Naive thymus-derived CD4-positive, alpha-beta T cell (primary cell): ENCODE measurements at places on chromosomes 12 and 14. TPM values are rescaled to one million over a fixed set of nuclear protein-coding genes. Genes with fewer than 3 reads are reported as not detected.

GRCh38 chr12:65649126-65649525 lies 175.2 kb upstream of the HMGA2 start:
- H3K4me3 ChIP-seq: no peak overlapping the region
- H3K27me3 ChIP-seq: no peaks in the 10 kb centered on the region
- no peak for DNase-seq
- no peaks in the 10 kb centered on the region for H3K36me3 ChIP-seq
- no peak overlapping the region for H3K27ac ChIP-seq

GRCh38 chr14:54785136-54785777 lies 117.4 kb downstream of the GCH1 start:
- no peak for DNase-seq
- no peak overlapping the region for H3K27ac ChIP-seq
- no peaks in the 10 kb centered on the region for H3K27me3 ChIP-seq
- H3K4me3 ChIP-seq: no peak overlapping the region
- H3K36me3 ChIP-seq: no peaks in the 10 kb centered on the region
- H3K4me1 ChIP-seq: no peaks in the 10 kb centered on the region

GRCh38 chr12:63163541-63163940 lies 12.5 kb upstream of the AVPR1A start:
- no peak for DNase-seq
- H3K36me3 ChIP-seq: no peaks in the 10 kb centered on the region
- no peaks in the 10 kb centered on the region for H3K27me3 ChIP-seq
- no peaks in the 10 kb centered on the region for H3K4me1 ChIP-seq

- H3K4me3 ChIP-seq: no peak overlapping the region
- no peaks in the 10 kb centered on the region for H3K4me1 ChIP-seq
- no peaks in the 10 kb centered on the region for H3K27me3 ChIP-seq
- DNase-seq: no peak
- H3K27ac ChIP-seq: no peak overlapping the region
- no peaks in the 10 kb centered on the region for H3K36me3 ChIP-seq
Measured at GRCh38 chr12:122803937-122804336, 29.6 kb downstream of the CCDC62 start.

GRCh38 chr14:105982664-105983063 lies 456.3 kb downstream of the TMEM121 start:
- H3K4me3 ChIP-seq: no peak overlapping the region
- H3K4me1 ChIP-seq: peaks cover 51% of the 10 kb centered on the region
- no peaks in the 10 kb centered on the region for H3K27me3 ChIP-seq

- no peak overlapping the region for H3K27ac ChIP-seq
- no peaks in the 10 kb centered on the region for H3K27me3 ChIP-seq
Measured at GRCh38 chr14:45709541-45709940, 456.5 kb upstream of the MIS18BP1 start.

DNA sequence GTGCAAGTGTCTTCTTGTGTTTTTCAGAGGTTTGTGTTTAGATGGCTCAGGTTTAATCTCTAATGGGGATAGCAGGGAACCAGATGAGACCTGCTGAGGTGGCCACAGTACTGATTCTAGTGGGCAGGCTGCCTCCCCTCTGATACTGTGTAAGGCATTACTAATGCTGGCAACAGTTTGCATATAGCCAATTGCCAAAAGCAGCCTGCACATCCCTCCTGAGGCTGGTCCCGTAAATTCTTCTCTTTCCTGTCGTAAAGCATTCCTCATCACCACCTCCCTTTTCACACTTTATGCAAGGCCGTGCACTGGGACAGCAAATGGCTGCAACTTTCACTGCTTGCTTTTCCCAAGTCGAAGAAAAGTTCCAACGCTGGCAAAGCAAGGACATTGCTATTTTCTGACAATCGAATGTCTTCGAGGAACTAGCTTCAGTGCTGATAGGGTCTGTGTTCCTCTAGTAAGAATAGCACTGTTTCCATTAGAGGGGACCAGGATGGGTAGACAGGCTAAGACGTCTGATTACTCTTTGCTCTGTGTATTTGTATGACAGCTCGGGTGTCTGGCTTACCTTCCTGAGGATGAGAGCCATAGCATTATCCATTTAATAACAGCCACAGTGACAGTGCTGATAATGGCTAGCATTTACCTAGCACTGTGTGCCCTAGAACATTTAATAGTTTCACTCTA lies 178.2 kb upstream of the HIF1A start:
- no peak for DNase-seq
- peaks cover 42% of the 10 kb centered on the region for H3K4me1 ChIP-seq
- H3K27ac ChIP-seq: no peak overlapping the region
- no peak overlapping the region for H3K4me3 ChIP-seq

DNA sequence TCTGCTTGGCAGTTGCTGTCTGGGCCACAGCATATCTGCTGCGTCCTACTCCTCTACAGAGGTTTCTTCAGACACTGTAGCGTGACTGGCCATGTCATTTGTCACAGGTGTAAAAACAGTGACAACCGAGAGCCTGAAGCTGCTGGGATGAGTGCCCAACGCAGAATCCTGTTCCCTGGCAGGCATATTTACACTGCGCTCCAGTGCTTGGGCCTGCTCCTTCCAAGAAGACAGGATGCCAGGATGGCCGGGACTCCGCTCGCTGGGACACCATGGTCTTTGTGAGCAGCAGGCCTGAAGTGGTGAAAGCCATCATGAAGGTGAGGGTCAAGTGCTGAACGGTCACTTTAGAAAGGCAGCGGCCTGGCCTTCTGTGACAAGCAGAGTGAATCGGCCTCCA lies 171.4 kb downstream of the EMP1 start:
- no peak for DNase-seq
- no peaks in the 10 kb centered on the region for H3K27me3 ChIP-seq

DNA sequence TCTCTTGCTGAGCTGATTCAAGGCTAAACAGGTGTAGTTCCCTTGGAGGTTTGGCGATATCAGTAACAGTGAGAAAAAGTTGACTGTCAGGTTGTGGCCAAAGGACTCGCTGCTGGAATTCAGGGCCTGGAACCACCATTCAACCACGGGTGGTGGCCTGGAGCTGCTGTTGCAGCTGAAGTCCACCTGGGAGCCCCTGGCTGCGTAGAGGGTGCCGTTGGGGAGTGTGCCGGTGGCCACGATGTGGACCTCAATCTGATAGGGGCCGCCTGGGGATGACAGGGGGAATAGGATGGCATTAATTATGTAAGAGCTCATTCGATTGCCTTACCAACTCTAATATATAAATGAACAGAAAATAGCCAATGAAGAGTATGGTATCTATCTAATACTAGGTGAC lies 21.2 kb upstream of the WSB2 start:
- no peaks in the 10 kb centered on the region for H3K4me1 ChIP-seq
- H3K27ac ChIP-seq: no peak overlapping the region
- H3K36me3 ChIP-seq: no peaks in the 10 kb centered on the region
- no peak overlapping the region for H3K4me3 ChIP-seq

DNA sequence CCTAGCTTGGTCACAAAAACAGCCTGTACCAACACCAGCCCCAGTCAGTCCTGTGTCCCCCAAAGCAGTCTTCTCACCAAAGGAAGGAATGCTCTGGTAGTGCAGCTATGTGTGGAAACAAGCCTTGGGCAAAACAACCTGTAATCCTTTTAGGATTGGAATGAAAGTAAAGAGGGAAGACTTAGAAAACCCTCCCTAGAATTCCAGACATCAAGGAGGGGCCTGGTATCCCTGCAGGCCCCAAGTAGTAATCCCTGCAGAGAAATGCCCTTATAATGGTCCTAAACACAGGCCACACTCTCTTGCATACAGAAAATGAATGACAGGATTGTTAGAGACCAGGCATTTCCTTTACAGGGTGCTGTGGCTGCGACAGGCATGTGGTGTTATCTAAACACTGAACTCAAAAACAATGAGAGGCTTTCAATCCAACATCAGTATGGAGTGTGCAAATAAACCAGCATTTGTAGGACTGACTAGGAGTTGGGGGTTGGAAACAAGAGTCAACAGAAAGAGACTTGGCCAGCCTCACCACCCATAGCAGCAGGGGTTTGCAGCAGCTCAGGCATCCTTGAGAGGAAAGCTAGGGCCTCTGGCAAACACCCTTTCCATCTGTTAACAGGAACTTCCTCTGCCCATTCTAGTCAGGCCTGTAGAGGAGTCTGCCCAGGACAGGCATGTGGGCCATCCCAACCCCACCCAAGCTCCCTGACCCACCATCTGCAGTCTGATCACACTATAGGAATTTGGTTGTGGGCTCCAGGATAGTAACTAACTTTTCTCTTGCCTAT lies 59.1 kb downstream of the DCAF5 start:
- no peaks in the 10 kb centered on the region for H3K4me1 ChIP-seq
- H3K4me3 ChIP-seq: no peak overlapping the region
- H3K27me3 ChIP-seq: no peaks in the 10 kb centered on the region
- H3K27ac ChIP-seq: no peak overlapping the region
- no peak for DNase-seq

DNA sequence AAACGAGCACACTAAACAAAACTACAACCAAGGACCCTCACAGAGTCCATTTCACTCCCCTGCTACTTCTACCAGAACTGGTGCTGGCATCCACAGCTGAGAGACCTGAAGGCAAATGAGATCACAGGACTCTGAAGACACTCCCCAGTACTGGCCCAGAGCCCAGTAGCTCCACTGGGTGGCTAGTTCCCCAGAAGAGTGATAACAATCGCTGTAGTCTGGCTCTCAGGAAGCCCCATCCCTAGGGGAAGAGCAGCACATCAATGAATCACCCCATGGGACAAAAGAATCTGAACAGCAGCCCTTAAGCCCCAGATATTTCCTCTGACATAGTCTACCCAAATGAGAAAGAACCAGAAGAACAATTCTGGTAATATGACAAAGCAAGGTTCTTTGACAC lies 190.7 kb upstream of the BMP4 start:
- H3K36me3 ChIP-seq: no peaks in the 10 kb centered on the region
- no peaks in the 10 kb centered on the region for H3K4me1 ChIP-seq

- H3K27ac ChIP-seq: no peak overlapping the region
- peaks cover 29% of the 10 kb centered on the region for H3K4me1 ChIP-seq
Measured at GRCh38 chr14:52312931-52313355, 1.2 kb upstream of the PTGER2 start.

- no peaks in the 10 kb centered on the region for H3K27me3 ChIP-seq
- no peak overlapping the region for H3K4me3 ChIP-seq
- no peak for DNase-seq
- H3K4me1 ChIP-seq: no peaks in the 10 kb centered on the region
- no peak overlapping the region for H3K27ac ChIP-seq
Measured at GRCh38 chr12:104399740-104400612, 56.8 kb upstream of the CHST11 start.

- no peaks in the 10 kb centered on the region for H3K36me3 ChIP-seq
- no peak for DNase-seq
- H3K4me1 ChIP-seq: peaks cover 84% of the 10 kb centered on the region
- peak overlapping the region; percentile 91 for H3K4me3 ChIP-seq
Measured at GRCh38 chr14:69614592-69614991, 3.2 kb downstream of the SUSD6 start.

DNA sequence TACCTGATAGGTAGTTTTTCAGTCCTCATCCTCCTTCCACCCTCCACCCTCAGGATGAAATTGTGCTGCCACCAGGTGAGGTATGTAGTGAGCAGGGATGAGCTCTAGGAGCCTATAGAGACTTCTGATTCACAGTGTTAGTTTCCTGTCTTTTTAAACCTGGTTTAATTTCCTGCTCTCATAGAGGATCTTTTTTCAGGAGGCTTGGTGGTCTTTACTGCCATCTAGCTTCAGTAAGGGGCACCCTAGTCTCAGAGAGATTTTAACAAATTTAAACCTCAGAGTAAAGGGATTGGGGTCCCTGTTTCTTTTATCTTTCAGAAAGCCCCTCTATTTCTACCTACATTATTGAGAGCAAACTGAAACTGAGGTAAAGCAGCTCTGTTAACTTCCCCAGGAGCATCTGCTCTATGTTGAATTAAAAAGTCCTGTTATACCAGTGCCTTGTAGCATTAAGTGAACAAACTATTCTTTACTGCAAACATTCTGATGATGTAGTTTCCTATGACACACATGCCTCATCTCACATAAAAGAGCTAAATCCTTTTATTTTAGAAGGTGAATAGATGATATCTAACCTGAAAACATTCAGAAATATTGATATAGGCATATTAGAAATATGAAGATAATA lies 172.2 kb upstream of the DDHD1 start:
- H3K36me3 ChIP-seq: no peaks in the 10 kb centered on the region
- no peaks in the 10 kb centered on the region for H3K4me1 ChIP-seq
- DNase-seq: no peak
- H3K27ac ChIP-seq: no peak overlapping the region
- no peak overlapping the region for H3K4me3 ChIP-seq

DNA sequence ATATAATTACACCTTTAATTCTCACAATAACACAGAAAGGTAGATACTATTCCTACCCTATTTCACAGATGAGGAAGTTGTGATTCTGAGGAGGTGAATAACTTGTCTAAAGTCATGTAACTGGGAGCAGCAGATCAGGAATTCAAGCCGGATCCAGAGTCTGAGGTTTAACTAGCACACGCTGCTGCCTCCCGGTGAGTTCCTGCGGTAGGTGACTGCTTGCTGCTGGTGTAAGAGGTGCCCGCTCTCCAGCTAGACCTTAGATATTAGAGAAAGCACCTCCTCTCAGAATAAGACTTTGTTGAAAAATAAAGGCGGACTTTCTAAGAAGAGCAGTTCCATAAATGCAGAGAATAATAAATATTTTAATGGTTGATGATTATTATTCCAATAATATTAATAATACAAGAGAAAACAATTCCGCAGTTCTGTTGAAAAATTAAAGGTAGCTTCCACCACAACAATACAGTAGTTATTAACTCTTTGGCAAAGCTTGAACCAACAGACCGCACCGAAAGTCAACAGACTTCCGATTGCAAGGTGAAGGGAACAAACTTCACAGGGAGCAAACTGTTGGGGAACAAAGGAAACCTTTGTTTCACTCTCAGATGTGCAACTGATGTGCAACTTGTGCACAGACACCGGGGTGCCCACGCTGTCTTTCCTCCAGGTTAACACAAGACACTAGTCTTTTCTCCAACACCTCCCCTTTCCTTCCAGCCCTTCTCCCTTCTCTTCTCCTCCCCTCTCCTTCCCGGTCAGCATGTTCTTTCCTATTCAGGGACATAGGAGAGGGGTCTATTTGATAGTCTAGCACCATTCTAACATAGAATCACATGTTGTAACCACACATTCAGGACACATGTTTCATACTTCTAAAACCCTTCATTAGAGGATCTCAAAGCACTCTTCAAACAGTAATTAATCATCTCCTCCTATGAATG lies 73.2 kb upstream of the EGLN3 start:
- H3K4me3 ChIP-seq: no peak overlapping the region
- no peak for DNase-seq
- H3K27me3 ChIP-seq: no peaks in the 10 kb centered on the region
- no peaks in the 10 kb centered on the region for H3K36me3 ChIP-seq
- H3K27ac ChIP-seq: no peak overlapping the region

GRCh38 chr12:1779783-1780182 lies 40.6 kb upstream of the LRTM2 start:
- H3K27me3 ChIP-seq: no peaks in the 10 kb centered on the region
- DNase-seq: no peak
- H3K27ac ChIP-seq: no peak overlapping the region
- H3K4me1 ChIP-seq: no peaks in the 10 kb centered on the region

Gene KRT72
- 149 TPM for total RNA-seq

Gene C1QL4
- not detected for total RNA-seq

Gene CD4
- total RNA-seq: 256 TPM

Gene LALBA
- not detected for total RNA-seq

Gene CYP46A1
- 0.32 TPM for total RNA-seq

Gene KRT80
- not detected for total RNA-seq

Gene ANO4
- total RNA-seq: not detected

Gene ASPG
- 0.11 TPM for total RNA-seq

Gene GAPDH
- total RNA-seq: 4,503 and 4,568 TPM in 2 replicates

Gene ALDH1L2
- total RNA-seq: 0.42 TPM

Gene ANKS1B
- total RNA-seq: not detected
